D341Med (cell line): ENCODE measurements at places on chromosomes 7 and 10.

GRCh38 chr7:18390535-18390907, 105.0 kb upstream of the HDAC9 start:
- DNase-seq, result no peak

DNA sequence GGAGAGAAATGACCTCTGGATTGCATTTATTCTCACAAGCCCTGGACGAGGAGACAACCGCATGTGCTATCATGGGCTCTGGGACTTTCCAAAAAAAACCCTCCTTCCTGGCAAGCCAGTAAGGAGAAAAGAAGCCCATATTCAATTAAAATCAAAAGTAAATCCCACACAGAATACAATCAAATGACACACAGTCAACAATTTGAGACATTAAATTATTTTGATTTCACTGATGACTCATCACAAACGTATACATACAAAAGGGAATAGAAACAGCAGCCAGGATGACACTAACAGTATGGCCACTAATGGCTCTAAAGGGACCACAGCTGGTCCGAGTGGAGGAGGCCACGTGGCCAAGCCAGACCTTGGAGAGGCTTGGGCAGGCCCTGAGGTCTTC, 24.9 kb downstream of the LRRC20 start:
- DNase-seq, result no peak

DNA sequence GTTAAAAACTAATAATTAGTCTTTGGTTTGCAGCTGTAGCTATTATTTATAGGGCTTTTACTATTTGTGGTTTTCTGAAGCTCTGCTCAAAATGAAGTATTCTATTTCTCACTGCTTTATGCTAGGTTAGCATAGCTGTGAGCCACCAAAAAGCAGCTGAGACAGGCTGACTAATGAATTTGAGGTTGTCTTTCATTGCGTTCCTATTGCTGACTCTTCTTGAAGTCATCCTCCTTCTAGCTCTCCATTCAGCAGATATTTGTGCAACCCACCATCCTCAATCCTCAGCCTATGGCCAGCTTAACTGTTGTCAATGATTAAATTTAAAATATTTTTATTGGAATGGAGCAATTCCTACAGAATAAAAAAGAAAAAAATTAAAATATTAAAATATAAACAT, 2.1 kb upstream of the RALA start:
- no peak for DNase-seq

- no peak for DNase-seq
Observed at GRCh38 chr10:61951144-61951483, 49.6 kb downstream of the ARID5B start.

- no peak for DNase-seq
Observed at GRCh38 chr10:21297603-21298383, 227.7 kb downstream of the SKIDA1 start.

DNA sequence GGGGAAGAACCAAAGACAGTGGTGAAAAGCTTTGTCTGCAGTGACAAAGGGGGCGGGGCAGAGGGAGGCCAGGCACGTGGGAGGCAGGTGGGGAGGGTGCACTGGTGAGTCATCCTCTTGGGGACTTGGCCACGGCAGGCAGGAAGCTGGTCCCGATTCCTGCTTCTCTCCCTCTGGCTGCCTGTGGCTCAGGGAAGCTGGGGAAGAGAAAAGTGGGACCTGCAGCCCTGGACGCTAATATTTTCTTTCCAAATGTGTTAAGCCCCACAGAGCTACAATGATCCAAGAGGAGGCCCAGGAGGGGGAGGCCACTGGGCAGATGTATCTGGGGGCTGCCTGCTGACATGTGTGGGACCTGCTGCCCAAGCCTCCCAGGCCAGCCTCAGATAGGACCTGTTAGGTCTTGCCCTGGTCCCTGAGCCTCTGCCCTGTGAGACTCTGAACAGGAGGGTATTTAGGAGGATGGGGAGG, 231.8 kb downstream of the KCNMA1 start:
- peak; percentile 55 for DNase-seq

GRCh38 chr10:85420501-85421191, 945.9 kb downstream of the GRID1 start:
- no peak for DNase-seq

GRCh38 chr10:95693071-95693667, 558 bp downstream of the TCTN3 start:
- no peak for DNase-seq

GRCh38 chr10:60480865-60481563, 91.3 kb upstream of the ANK3 start:
- no peak for DNase-seq

- DNase-seq, result no peak
Observed at GRCh38 chr10:94423627-94424026, 21.3 kb downstream of the TBC1D12 start.

- no peak for DNase-seq
Observed at GRCh38 chr7:152076940-152077933, 51.8 kb downstream of the GALNT11 start.

GRCh38 chr7:73715648-73716317, 3.7 kb downstream of the STX1A start:
- DNase-seq, result no peak

GRCh38 chr10:91771907-91772306, 26.3 kb upstream of the TNKS2 start:
- DNase-seq, result no peak

DNA sequence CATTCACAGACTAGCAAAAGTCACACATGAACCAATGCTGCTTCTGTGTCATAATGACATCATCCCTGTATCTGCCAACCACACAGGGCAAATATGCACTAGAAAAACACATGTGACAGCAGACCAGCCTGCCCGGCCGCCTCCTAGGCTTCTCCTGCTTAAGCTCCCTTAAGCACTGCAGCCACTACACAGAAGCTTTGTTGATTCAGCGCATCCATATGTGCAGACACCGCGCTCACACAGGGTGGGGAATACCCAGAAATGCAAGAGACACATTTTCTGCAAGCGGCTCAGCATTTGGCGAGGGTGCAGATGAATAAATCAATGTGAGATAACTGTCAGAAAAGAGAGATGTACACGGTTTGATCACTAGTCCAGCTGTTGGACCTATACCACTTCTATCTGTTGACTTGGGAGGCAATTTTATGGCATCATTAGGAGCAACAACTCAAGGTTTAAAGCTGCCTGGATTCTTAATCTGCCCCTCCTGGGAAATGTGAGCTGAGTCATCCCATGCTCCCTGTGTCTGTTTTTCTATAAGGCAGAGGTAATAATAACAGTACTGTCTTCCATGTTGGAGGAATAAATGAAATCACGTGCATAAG, 33.4 kb downstream of the CPXM2 start:
- DNase-seq, result no peak

- DNase-seq, result no peak
Observed at GRCh38 chr7:1819259-1819841, 149.3 kb downstream of the ELFN1 start.

DNA sequence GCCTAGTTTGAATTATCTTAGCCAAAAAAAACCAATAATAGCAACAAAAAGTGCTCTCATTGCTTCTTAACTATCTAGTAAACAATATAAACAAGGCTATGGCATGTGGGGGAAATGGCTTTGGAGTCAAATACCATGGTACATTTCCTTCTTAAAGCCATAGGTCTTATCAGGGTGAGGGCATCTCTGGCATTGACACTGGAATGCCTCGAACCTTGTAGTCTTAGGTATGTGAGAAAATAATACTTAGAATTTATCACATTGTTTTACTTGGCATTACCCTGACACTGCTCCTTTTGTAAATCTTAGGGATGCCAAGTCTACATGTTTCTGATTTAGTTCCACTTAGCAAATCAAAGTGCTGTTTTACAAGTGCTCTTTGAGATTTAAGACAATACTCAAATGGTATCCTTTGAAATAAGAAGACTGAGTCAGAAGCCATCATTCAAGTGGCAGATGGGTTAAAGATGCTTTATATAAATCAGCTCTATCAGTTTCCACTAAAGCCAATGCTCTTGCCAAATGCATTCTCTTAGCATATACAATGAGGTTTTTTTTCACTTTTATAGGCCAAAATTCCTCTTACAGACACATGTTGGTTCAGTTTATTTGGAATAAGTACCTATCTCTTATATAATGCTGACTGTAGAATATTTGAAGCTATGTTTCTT, 155.2 kb downstream of the HPSE2 start:
- DNase-seq, result no peak

- DNase-seq, result no peak
Observed at GRCh38 chr10:103278862-103279298, 1.9 kb downstream of the INA start.

DNA sequence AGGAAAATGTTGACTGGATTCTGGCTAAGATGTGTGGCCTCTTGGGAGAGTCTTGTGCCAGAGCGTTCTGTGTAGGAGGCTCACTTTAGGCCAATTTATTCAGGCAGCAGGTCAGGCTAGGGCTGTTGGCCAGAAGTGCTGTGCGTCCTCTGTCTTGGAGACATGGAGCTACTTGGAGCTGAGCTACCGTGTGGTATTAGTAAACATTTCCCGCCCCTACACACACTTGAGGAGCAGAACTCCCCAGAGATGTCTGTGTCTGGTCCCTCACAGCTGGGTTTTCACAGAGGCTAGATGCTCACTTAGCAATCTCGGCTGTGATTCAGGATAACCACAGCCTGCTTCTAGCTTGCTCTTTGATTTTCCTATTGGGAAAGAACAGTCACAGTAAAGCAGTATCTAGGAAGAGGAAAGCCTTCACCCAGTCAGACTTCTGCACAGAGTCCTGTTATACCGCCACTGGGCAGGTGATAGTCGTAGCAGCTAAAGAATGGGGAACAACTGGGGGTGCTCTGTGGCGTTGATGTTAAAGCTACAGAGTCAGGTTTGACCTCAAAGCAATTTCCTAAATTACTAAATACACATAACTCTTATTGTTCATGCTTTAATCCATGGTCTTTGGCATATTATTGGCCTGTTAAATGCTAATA, 86.7 kb downstream of the MDFIC start:
- peak; percentile 30 for DNase-seq
